ENCODE measurements at places on chromosomes 2 and 18.

DNA sequence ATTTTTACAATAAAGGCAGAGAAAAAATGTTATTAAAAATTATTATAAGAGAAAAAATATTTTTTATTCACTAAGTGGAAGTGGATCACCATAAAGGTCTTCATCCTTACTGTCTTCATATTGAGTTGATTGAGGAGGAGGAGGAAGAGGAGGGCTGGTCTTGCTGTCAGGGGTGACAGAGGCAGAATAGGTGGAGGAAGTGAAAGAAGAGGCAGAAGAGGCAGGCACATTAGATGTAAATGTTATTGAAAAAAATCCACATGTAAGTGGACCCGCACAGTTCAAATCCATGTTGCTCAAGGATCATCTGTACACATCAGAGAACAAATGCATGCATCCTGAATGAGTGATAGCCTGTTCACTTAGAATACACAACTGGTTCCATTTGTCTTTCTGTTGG lies 6.4 kb upstream of the SPATS2L start:
- no peak for DNase-seq

- DNase-seq, result no peak
These were observed 3.4 kb downstream of the HS6ST1 start for GRCh38 chr2:128315122-128315828.

- no peak for DNase-seq
These were observed 113.0 kb downstream of the DYSF start for GRCh38 chr2:71566372-71566771.

DNA sequence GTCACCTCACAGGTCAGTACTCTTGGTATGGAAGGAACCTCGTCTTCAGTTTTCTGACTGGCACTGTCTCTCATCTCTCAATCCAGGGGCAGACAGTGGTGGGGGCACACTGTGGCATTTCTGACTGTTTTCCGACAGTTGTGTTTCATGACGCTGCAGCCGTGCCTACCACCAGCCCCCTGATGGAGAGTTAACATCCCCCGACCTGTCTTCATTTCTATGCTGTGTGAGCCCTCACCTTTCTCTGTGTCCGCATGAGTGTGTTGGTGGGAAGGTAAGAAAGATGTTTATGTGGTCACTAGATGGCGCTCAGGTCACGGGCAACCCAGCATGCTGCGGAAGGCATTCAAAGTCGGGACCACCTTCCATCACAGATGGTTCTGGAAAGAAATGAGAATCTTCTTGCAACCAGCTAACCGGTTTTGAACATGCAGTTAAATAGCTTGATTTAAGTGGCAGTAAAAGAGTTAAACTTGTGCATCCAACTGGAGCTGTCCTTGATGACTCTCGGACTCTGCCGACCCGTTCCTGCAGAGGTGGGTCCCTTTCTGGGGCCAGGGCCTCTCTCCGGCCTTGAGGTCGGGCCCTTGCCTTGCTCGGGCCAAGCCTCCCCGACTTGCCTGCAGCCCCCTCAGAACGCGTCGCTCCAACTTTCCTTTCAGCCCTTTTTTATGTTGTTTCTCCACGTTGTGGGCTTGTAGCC lies 92.4 kb downstream of the DYSF start:
- DNase-seq, result peak; percentile 33

DNA sequence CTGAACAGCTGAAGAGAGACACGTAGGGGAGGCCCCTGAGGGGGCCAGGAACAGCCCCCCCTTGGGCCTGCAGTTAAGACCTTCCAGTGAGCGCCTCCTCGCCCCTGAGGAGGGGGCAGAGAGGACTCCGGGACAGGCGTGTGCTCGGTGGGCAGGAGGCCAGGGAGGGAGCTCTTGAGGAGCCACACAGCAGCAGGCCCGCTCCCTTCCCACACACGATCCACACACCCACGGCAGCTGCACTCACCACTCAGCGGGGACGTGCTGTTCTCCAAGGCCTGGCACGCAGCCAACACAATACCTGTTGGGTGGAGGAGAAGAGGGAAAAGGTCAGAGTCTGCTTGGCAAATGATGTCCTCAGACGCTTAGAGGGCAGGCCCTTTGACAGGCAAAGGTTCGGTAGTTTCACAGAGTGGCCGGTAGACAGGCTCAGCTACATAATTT lies 39.0 kb downstream of the TGFA start:
- DNase-seq, result no peak

- no peak for DNase-seq
These were observed 74.0 kb downstream of the IL1R2 start for GRCh38 chr2:102065675-102066252.

- DNase-seq, result no peak
These were observed 230.8 kb downstream of the ATAD2B start for GRCh38 chr2:23695890-23696751.

GRCh38 chr2:147468963-147469362 lies 375.9 kb upstream of the ACVR2A start:
- no peak for DNase-seq

DNA sequence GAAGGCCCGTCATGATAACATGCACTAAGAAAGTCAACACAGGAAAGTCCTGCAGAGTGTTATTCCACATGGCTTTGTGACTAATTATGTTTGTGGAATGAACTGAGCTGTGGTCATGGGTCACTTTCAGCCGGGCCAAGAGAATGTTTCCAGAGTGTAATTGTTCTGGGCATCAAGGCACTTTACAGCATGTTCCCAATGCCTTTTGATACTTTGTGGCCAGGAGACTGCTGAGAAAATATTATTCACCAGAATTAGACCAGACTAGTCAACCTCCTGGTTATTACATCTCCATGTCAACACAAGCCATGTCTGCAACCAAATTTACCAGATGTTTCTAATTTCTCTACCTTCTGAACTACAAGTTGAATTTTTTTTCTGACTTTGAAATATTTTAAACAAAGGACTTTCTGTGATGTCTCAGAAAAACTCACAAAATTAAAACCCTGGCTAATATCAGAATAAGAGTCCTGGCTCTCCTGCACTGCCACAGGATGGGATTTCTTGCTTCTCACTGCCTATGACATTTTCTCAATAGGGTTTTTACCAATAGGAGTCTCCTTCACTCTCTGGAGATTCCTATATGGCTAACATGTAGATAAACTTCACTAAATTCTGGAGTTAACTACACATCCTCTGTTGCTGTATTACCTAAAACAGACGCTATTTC lies 90.6 kb upstream of the WDR75 start:
- DNase-seq, result no peak

- no peak for DNase-seq
These were observed 300.5 kb downstream of the ALK start for GRCh38 chr2:29620890-29621289.

- no peak for DNase-seq
These were observed 218.5 kb downstream of the TRIB2 start for GRCh38 chr2:12935222-12935621.

DNA sequence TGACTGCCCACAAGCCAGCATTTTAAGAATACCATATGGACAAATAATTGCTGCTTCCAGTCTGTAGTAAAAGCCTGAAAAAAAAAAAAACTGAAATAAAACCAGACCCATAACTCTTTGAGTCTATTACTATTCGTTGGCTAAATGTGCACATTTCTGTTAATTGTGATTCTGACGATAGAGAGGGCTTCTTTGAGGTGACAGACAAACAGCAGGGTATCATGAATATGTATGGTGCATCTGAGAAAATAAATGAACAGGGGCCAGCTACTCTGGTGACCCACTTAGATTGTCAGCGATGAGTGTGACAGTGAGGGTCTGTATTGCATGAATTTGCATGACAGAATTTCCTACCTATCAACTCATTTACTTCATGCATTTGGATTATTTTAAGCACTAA lies 427.8 kb upstream of the SOX11 start:
- DNase-seq, result no peak

DNA sequence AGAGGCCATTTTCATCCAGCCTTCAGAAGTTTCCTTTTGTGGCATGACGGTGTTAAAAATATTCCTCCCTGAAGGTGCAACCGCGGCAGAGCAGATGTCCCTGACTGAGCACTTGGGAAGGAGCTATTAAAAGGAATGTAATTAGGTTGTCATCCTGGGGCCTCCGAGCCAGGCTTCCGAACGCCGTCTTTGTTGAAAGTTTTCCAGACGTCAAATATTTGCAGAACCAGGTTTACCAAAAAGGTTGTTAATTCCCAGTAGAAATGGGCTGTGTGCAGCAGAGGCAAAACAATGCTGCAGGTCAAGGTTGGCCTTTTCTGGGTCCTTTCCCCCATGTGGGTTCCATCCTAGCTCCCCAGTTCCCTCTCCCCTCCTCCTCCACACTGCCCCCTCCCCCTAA lies 110.0 kb upstream of the STPG4 start:
- no peak for DNase-seq

DNA sequence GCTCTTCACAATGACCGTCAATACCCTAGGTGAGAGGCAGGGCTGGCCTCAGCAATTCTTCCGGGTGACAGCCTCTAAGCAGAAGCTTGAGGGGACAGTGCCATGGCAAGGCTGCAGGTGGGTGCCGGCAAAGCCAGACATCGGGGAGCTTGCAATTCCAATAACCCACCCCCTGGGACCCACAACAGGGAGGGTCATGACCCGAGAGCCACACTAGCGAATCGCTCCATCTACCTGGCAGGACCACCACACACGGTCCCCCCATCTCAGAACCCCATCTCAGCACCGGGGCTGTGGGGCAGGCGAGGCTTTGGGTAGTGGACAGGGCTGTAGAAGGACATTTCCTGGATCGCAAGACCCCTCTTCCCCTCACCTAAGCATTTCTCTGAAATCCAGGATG lies 177.2 kb downstream of the ACKR3 start:
- DNase-seq, result no peak

GRCh38 chr2:8566155-8566670 lies 115.6 kb upstream of the ID2 start:
- no peak for DNase-seq

- DNase-seq, result no peak
These were observed 1171.7 kb upstream of the ZEB2 start for GRCh38 chr2:145691659-145692058.

- no peak for DNase-seq
These were observed 311.6 kb downstream of the EN1 start for GRCh38 chr2:118535818-118536212.

GRCh38 chr18:77092104-77093066 lies 40.2 kb downstream of the MBP start:
- no peak for DNase-seq

DNA sequence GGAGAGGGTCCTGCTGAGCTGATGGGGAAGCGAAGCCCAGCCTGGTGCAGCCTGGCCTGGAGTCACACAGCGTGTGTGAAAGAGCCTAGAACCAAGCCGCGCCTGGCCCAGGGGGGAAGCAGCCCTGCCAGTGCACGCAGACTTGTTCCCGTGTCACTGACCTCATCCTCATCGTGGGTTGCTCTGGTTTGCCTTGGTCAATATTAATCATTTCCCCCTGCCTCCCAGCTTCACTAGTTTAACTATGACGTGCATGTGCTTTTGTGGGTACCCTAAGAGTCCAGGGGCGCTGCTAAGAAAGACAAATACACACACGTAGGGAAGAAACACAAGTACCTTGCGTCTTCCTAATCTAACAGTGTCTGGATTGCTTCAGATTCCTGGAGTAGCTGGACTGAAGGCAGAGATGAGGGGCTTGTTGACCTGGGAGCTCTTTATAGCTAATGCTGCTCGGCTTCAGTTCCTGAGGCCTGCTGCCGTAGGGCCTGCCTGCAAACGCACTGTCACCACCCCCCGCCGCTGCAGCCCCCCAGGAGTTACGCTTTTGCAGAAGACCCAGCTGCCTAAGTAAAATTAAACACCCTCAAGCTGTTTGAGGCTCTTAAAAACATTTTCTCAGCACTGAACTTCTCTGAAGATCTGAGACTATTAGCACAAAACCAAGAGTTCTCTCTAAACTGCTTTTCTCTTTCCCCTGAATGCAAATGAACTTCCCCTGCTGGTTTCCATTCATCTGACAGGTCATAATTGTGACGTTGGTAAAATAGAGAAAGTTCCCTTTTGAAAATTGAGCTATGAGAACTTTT lies 159.2 kb downstream of the FAM210A start:
- peak; percentile 43 for DNase-seq

GRCh38 chr2:124961132-124961531 lies 936.0 kb downstream of the CNTNAP5 start:
- no peak for DNase-seq

- DNase-seq, result peak; percentile 59
These were observed 27.4 kb upstream of the YES1 start for GRCh38 chr18:839224-840022.

DNA sequence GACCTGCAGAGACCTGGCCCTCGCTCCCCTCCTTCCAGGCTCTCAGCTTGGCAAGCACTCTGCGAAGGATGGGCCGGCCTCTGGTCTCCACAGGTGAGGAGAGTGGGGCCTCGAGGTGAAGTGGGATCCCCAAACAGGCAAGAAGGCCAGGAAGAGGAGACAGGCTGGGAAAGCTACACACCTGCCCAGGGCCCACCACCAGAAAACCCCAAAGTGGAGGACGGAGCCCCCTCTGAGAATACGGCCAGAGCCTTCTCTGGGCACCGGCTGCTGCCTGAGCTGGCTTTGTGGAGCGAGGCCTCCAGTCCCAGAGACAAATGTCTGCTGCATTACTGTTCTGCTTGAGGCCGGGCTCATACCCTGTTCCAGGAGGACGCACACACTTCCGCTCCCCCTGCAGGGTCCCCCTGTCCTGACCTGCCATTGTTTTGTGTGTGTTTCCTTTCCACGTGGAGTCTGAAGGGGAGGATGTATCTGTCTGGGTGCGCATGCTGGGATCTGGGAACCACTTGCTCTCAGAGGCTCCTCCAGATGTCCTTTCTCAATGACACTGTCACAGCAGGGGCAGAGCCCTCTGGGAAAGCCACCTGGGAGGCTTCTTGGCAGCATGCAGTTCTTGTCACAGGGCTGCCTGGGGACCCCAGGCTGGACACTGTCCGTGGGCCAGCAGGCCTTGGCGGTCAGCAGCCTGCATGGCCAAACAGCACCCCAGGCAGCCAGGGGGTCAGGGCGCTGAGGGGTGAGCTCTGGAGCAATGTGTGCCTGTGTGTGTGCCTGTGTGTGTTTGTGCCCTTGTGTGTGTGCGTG lies 20.8 kb downstream of the KCNF1 start:
- no peak for DNase-seq

DNA sequence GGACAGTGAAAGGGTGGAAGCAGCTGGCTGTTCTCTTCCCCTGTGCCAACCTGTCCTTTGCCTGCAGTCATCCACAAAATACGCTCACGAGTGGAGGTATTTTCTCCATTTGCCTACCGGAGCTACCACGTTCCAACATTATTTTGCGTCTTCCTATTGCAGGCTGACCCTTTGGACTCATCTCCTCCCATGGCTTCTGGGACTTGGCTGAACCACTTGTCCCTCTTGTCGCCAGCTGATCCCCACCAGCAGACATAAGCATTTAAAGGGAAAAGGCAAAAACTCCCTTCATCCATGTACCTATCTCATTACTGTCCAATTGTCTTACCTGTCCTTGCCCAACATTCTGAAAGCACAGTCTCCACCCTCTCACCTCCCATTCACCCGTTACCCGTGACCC lies 13.0 kb downstream of the C2orf74 start:
- no peak for DNase-seq

- DNase-seq, result peak; percentile 76
These were observed 90.2 kb downstream of the FAM161A start for GRCh38 chr2:61763605-61764034.

All from anterior cingulate cortex (tissue), 58 donors.